ENCODE measurements at places on chromosomes 6 and 20.

GRCh38 chr6:137097057-137097456 is 52.3 kb upstream of the IL20RA start:
- no peak for DNase-seq

GRCh38 chr6:143247586-143247985 is 186.9 kb downstream of the AIG1 start:
- no peak for DNase-seq

GRCh38 chr6:53710788-53711187 is 45.2 kb upstream of the KLHL31 start:
- no peak for DNase-seq

DNA sequence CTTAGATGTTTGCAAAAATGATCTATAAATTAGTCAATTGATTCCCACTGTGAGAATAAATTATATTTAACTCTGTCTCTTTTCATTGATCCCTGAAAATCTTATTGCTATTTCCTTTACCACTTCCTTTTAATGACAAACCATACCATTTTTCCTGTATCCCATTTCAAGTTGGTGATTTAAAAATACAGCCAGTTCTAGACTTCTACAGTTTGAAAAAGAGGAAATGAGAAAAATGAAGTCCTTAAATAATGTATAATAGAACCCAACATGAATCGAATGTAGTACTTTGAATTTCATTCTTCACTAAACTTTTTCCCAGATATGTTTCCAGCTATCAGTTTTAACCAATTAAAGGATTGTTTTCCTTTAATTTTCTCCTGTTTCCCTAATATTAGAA is 29.5 kb upstream of the SDHAF4 start:
- DNase-seq = no peak

DNA sequence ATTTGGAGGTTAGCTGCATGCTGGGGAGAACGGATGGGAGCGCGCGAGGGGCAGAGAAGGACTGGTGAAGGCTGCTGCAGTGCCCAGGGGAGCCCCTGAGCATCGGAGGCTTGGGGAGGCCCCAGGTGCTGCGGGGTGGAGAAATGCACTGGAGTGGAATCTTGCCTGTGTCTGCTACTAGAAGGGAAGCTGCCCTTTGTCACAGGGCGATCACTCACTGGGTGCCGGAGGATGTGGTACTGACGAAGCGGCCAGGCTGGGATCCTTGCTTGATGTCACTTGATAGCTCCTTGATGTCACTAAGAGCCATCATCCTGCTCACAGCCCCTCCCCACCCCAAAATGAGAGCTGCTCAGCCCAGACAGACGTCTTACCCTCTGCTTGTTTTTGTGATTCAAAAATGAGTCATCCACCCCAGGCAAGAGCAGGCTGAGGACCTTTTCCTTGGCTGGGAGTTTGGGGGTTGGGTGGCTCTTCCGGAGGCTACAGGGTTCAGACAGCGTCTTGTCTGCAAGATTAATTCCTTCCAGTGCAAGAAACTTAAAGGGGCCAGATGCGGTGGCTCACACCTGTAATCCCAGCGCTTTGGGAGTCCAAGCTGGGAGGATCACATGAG is 62.6 kb upstream of the PMEPA1 start:
- DNase-seq = no peak

DNA sequence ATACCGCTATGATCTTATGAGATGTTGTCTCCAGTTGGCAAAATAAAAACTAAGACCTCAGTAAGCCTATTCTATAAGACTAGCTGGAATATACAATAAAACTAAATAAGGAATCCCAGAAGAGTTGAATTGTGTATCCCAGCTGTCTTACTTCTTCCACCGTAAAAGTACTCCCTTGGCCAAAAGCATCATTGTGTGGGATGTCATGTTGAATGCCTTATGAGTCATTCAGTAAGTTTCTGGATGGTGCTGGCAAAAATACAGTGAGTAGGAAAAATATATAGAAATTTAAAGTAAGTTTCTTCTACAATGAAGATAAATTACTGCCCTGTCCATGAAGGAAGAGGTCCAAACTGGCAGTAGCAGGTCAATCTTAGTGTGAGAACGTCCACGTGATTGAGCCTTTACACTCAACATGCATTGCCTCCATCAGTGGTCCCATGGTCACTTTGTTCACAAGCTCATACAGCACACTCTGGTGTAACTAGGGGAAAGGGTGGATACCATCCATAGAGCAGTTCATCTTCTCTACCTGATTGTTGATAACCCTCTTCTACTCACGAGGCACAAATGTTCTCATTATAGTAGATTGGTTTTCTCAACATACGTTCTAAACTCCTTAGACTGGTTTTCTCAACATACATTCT is 13.7 kb upstream of the ZNF318 start:
- no peak for DNase-seq

GRCh38 chr6:4271761-4272470 is 136.5 kb upstream of the ECI2 start:
- no peak for DNase-seq

DNA sequence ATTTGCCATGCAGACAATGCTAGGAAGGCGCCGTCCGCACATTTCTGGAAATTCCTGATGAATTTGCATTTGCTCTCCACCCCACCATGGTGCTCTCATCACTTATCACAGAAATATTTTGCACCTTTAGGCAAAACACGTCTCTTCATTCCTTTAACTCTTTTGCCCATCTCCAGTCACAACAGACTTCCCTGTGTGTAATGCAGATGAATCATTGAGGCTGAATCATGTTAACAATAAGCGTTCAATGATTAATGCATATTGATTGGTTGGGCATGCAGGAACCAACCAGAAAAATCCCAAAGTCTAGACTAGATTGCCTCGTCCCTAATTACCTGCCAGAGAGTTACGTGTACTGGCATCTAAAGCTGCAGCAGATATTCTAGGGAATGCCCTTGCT is 80.0 kb upstream of the ATXN1 start:
- no peak for DNase-seq

- DNase-seq = no peak
Observed at GRCh38 chr6:158780988-158781691, 38.0 kb downstream of the EZR start.

- no peak for DNase-seq
Observed at GRCh38 chr6:75922226-75922625, 150.2 kb downstream of the IMPG1 start.

GRCh38 chr6:154378518-154378917 is 21.9 kb upstream of the IPCEF1 start:
- DNase-seq = no peak

- DNase-seq = no peak
Observed at GRCh38 chr6:14079433-14079832, 38.1 kb upstream of the CD83 start.

- no peak for DNase-seq
Observed at GRCh38 chr20:49381558-49382493, 100.6 kb downstream of the KCNB1 start.

DNA sequence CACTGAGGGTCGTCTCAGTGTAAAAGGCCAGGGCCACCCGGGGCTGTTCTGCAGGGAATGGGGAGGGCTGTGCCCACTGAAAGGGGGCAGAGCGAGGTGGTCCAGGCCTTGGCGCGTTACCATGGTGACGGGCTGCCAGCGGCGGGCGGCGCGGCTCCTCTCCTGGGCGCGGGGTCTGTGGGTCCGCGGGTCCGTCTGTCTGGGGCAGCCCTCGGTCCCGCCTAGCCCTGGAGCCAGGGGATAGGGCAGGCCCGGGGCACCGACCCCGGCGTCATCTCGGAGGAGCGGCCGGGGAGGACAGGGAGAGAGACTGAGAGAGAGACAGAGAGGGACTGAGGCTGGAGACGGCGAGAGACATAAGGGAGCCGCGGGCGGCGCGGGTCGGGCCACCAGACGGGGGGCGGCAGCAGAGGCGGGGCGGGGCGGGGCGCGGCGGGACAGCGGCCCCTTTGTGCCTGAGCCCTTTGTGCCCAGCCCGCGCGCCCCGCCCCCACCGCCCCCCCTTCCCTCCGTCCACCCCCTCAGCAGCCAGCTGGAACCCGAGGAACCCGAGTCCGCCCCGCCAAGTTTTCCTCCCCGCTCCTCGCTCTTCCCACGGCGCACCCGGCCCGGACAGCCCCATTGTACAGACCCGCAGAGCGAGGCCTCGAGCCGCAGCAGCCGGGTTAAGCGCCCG is at the start of gene KIAA1755:
TSS of gene KIAA1755 (minus strand) at position 358 of the 676 bp plus-strand sequence. CDS start at position 123, 235 bp downstream.
- DNase-seq = no peak

DNA sequence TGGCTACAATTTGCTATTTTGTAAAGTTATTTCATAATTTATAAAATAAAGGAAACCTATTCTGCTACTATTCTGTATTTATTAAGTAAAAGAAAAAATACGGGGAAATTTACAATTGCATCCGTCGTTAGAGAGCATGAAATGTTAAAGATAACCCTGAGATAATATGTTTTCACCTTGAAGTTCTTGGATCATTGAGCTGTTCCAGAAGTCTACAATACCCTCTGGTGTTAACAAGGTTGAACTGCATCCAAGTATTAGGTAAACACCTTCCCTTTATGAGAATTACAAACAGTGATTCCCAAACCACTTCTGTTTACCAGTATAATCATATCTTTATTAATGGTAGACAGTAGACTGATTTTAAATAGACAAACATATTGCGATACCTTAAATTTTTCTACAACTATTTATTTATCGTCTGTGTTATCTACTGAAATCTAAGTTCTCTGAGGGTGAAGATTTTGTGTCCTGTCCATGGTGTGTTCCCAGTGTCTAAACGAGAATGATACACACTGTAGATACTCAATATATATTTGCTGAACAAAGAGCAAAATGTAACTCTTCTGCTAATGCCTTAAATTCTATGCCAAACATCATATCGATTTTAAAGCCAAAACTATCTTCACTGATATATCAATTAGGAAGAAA is 28.2 kb downstream of the TBC1D32 start:
- DNase-seq = peak; percentile 30

- no peak for DNase-seq
Observed at GRCh38 chr6:137315081-137315480, 95.9 kb upstream of the IFNGR1 start.

DNA sequence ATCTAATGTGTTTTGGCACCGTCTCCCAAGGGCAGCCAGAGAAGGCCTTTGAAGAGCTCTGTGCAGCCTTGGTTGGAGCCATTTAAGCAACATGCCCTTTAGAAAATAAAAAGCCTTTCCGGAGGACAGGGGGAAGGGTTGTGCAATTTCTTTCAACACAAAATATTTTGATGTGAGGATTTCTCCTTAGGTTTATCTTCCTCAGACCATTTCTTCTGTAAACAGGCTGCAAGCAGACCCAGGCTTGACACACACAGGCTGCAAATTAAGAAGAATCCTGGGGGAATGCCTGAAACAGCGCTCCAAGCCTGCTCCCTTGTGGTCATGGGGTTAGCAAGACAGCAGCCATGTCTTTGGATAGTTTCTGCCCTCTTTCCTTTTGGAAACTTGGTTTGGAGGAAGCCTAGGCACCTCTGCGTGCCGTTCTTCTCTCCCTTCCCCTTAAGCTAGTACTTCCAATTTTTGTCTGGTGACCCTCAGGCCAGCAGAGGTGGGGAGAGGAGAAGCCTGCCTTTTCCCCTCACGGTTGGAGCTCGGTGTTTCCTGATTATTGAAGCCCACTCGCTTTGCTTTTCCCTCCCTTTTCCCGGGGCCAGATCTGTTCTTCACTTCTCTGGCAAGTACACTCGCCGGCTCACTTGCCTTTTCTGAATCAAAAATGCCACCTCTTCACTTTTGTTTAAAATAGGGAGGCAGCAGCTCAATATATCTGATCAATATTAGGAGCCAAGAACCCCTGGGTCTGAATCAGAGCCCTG is 39.6 kb upstream of the NOX3 start:
- peak; percentile 10 for DNase-seq

DNA sequence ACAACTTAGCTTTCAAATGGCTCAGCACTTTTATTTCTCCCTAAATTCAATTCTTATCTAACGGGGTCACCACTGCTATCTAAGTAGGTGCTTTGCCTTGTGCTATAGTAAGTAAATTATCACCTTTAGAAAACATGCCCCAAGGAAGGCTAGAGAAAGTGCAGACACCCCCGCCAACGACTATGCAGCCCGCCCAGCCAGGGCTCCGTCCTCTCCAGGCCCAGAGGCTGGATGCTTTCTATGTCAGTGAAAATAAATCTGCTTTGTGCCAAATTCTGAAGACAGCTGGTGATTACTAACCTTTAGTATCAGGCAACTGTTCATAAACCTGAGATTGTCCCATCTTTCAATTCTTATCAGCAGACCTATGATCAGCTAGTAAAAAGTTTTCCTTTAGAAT is 14.3 kb downstream of the KIAA0319 start:
- no peak for DNase-seq

- no peak for DNase-seq
Observed at GRCh38 chr20:49594143-49594930, 26.4 kb upstream of the PTGIS start.

GRCh38 chr20:17993546-17993945 is 24.7 kb downstream of the MGME1 start:
- no peak for DNase-seq

DNA sequence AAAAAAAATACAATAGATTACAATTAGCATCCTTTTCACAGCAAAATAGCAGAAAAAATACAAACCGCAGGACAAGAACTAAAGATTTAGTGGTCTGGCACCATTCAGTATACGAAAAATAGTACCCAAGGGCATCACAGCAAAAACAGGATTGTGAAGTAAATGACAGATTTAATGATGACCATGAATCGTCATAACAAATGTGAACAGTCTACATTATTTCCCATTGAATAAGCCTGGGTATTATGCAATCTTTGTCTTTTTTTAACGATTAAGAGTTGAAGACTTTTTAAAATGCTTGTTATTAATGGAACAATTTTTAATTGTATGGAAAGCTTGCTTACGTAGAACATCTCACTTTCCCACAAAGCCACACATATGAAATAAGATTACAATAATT is 432.8 kb downstream of the PKHD1 start:
- DNase-seq = no peak

DNA sequence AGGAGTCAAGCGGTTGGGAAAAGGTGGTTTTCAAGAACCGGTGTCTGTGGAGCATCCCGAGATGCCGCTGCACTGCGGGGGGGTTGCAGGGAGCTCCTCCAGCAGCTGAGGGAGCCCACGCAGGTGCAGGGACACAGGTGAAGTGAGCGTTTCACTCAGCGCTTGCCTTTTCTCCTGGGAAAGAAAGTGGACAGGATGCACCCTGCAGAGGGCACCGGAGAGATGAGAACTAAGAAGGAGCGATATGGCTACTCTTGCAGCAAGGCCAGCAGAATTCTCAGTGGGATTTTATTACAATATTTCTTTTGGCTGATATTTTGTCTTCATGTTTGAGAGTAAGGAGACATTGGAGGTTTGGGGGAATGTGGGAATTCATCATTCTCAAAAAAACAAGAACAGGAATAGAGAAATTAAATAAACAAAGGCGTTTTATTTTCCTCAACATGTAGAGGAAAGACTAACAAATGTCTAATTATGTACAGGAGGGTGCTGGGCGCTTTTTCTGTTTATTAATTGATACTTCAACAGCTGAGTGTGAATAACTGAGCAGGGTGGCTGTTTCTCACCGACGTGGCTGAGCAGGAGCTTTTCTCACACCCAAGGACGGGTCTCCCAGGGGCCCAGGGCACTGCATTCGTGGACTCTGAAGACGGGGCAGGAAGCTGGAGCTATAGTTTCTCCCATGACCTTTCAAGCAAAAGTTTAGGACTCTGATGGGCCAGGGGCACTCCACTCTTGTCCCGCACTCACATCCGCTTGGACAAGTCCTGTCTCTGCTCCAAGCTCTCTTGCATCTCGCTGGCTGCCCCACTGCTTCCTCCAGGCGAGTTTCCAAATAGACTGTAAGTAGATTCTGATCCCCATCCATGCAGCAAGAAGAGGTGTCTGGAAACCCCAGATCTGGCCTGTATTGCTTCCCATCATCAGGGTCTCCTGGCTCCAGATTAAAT is 176.1 kb downstream of the SMOC2 start:
- no peak for DNase-seq

GRCh38 chr6:105430685-105431084 is 27.8 kb upstream of the PREP start:
- no peak for DNase-seq

All from OCI-LY7 (cell line).